ENCODE measurements at places on chromosomes 11 and 22. TPM values are rescaled to one million over a fixed set of nuclear protein-coding genes. Genes with fewer than 3 reads are reported as not detected.
A peak's percentile ranks its signal among the peaks of the same experiment; 100 is the strongest.

- peaks cover 17% of the 10 kb centered on the region for H3K4me1 ChIP-seq
- peak; percentile 73 for DNase-seq
- H3K27ac ChIP-seq = no peak overlapping the region
- H3K36me3 ChIP-seq = no peaks in the 10 kb centered on the region
- H3K27me3 ChIP-seq = no peaks in the 10 kb centered on the region
- H3K4me3 ChIP-seq = no peak overlapping the region
Observed at GRCh38 chr11:108960501-108960900, 295.6 kb downstream of the DDX10 start.

- no peak overlapping the region for H3K4me3 ChIP-seq
- H3K36me3 ChIP-seq = no peaks in the 10 kb centered on the region
- no peaks in the 10 kb centered on the region for H3K4me1 ChIP-seq
- no peak for DNase-seq
Observed at GRCh38 chr11:101741479-101742175, 157.8 kb upstream of the TRPC6 start.

The CRYBA4 gene
- total RNA-seq = not detected

DNA sequence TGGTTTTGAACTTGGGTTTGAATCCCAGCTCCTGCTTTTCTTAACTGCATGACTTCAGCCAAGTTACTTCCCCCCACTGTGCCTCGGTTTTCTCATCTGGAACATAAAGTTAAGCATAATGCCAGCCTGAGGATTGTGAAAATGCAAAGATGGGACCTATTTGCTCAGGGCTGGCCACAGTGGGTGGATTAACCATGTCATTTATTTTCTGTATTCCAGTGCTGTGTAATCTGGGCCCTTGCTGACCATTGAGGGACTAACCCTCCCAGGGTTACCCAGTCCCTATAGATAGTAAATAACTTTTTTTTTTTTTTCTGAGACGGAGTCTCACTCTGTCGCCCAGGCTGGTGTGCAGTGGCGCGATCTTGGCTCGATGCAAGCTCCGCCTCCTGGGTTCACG, 1.5 kb upstream of the VPREB3 start:
- no peak overlapping the region for H3K4me3 ChIP-seq
- H3K36me3 ChIP-seq = no peaks in the 10 kb centered on the region
- H3K27me3 ChIP-seq = no peaks in the 10 kb centered on the region
- no peak for DNase-seq
- no peak overlapping the region for H3K27ac ChIP-seq

DNA sequence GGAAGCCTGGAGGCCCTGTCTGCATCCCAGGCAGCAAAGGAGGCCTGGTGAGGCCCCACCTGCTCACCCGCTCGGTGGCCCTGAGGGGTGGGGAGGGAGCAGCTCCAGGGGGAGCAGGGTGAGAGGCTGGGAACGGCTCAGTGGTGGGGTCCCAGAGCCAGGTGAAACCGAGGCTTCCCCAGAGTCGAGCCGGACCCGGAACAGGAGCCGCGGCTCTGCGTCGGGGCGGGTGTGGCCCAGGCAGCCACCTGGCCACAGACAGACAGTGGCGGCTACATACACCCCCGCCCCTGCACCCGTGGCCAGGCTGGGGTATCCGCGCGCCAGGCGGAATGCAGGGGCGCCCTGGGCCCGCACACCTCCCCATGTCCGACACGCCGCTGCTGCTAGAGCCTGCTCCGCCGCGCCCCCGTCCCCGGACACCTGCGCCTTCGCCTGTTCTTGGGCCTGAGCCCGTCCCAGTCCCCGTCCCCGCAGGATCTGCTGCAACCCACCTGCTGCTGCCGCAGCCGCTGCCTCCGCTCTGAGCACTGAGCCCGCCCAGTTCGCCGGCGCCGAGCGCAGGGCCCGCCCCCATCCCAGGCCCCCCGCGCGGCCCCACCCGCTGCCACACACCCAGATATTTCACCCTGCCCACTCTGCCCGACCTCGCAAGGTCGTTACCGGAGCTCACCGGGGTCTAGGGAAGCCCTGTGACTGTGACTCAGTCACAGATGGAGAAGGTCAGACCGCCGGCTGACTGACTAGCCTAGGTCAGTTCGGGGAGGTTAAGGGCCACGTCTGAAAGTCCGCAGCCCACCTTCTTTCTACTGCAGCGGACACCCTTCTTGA, at the start of gene SLC7A4:
SLC7A4 (minus strand) TSS at position 525 of the 831 bp plus-strand sequence. CDS start 749 bp downstream, outside the sequence.
- no peak within 1 kb of the TSS for H3K27ac ChIP-seq
- no peaks in the 10 kb centered on the region for H3K4me1 ChIP-seq
- H3K4me3 ChIP-seq = peak within 1 kb of the TSS; percentile 25
- no peak for DNase-seq

The DBX1 gene
- not detected for total RNA-seq
